ENCODE measurements at places on chromosomes 2 and 18.
A peak's percentile ranks its signal among the peaks of the same experiment; 100 is the strongest.

DNA sequence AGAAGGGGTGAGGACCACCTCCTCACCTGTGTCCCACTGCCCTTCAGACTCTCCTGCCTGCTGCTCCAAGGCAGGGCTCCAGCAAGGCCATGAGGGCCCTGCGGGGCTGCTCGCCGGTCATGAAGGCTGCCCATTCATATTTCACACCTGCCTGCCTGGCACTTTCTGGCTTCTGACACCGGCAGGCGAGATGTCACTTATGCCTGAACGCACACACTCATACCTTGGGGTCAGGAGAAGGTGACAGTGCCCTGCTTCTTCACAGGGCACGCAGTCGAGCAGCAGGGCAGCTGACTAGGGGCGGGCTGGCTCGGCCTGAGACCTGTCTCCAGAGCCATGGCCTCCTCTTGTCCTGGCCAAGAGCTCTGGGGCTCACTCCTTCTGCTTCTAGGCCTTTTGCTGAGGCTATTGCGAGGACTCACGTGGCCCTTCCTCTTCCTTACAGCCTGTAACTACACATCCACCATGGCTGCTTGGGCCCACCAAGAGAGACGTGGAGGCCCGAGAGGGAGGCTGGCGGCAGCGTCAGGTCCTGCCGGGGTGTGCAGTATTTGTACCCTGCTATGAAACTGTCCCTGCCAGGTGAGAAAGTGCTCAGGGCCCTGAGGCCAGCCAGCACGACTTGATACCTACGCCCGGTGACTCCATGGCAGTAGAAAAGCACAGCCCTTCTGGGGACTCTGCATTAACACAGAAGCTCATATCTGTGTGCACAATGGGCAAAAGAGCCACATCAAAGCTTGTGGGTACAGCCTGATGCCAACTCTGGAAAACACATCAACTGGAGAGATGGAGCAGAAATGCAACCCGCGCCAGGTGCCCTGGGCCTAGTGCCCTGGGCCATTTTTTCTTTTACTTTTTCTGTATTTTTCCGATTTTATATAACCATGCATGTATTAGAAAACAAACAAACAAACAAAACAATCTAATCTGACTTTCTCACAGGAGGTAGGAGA lies 30.6 kb downstream of the HS6ST1 start:
- no peak for DNase-seq

DNA sequence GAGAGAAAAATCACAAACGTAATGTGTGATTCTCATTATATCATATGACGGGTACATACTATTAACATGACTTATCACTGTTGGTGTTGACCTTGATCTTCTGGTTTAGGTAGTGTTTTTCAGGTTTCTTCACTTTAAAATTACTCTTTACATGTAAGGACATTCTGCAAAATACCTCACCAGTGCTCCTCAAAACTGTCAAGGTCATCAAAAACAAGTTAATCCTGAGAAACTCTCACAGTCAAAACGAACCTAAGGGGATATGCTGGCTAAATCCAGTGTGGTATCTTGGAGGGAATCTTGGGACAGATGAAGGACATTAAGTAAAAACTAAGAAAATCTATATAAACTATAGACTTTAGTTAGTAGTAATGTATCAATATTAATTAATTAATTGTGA lies 499.8 kb downstream of the IRS1 start:
- no peak for DNase-seq

- DNase-seq: no peak
Observed at GRCh38 chr2:236472720-236473495, 96.7 kb upstream of the ACKR3 start.

DNA sequence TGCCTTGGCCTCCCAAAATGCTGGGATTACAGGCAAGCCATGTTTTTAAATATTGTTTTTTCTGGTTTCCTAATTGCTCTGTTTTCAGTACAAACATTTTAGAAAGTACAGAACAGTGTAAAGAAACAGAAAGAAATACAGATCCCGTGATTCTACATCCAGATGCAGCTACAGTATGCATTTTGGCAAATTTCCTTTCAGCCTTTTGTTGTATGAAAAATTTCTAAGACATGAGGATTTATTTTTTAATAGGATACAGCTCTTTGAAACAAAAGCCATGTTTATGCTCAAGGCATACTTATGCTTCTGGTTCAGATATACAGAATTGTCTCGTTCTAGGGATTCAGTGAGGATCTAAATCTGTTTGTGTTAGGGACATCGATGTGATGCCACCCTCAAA lies 109.5 kb downstream of the MAP2 start:
- no peak for DNase-seq

- DNase-seq: no peak
Observed at GRCh38 chr2:130874512-130874911, 37.8 kb downstream of the ARHGEF4 start.

GRCh38 chr2:11123856-11124759 lies 31.2 kb upstream of the SLC66A3 start:
- peak; percentile 40 for DNase-seq

- DNase-seq: no peak
Observed at GRCh38 chr18:6606411-6607085, 123.0 kb upstream of the ARHGAP28 start.

DNA sequence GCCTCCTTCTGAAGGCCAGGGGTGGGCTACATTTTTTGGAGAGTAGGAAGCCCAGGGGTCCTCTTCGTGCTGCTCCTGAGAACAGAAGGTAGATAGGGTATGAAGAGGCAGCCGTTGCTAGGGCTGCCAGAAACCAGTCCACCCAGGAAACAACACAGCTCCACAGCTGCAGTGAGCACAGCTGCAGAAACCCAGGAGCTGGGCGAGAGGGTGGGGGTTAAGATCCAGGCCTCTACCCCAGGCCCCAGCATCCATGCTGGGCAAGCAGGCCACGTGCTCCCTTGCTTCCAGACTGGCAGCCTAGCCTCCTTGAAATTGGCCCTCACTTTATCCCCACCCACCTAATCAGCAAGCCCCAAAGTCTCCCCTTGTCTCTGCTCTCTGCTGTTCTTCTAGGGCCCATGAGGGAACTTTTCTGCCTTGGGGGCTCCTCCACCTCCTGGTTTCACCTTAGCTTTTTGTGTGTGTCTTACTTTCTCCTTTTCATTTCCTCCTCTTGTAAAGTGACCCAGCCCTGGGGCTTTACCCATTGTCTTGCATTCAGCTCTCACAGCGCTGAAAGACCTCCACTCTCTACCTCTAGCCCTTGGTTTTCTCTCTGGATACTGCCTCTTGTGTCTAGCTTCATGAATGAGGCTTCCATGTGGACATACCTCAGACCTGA lies 30.7 kb downstream of the STON1 start:
- no peak for DNase-seq

DNA sequence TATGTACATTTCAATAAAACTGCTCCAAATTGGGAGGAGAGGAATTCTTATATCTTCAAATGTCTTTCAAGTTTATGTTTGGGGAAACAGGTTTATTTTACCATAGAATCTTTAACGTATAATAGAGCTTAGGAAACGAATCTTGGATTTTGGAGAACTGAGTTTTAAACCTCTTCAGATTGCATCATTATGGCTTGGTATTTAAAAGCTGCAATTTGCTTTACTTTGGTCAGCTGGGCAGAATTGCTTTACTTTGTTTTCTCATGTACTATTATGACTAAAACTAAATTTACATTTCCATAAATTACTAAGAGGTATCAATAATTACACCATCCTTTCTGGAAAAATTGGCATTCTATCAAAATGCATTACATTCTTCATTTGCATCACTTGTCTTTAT lies 54.6 kb downstream of the BAZ2B start:
- no peak for DNase-seq

DNA sequence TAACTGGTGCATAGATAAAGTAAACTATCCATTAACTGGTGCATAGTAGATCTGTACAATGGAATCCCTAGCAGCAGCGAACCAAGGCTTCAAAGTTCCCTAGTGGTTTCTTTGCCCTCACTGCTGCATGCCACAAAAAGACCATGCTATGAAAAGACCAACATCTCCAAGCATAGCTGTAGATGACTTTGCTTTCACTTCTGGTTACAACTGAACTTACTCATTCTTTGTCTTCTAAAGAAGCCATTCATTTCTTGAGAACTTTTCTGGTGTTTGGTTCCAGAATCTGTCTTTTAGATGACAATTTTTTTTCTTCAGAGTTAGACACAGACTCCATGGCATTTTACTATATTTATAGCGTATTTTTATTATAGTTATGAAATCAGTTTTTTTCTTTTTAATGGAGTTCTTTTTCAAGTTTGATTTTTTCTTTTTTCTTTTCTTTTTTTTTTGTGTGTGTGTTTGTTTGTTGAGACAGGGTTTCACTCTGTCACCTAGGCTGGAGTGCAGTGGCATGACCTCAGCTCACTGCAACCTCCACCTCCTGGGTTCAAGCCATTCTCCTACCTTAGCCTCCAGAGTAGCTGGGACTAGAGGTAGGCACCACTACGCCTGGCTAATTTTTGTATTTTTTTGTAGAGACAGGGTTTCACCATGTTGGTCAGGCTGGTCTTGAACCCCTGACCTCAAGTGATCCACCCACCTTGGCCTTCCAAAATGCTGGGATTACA lies 63.6 kb downstream of the SLC35F5 start:
- no peak for DNase-seq

GRCh38 chr2:228841877-228842276 lies 429.2 kb downstream of the PID1 start:
- DNase-seq: no peak

DNA sequence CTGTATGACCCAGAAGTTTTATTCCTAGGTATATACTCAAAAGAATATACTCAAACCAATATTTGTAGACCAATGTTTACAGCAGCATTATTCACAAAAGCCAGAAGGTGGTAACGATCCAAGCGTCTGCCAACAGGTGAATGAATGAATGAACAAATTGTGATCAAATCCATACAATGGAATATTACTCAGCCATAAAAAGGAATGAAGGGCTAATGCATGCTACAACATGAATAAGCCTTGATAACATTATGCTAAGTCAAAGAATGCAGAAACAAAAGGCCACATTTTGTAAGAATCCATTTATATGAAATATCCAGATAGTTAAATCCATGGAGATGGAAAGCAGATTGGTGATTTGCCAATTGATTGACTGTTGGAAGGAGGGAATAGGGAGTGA lies 5.5 kb upstream of the CD226 start:
- no peak for DNase-seq

DNA sequence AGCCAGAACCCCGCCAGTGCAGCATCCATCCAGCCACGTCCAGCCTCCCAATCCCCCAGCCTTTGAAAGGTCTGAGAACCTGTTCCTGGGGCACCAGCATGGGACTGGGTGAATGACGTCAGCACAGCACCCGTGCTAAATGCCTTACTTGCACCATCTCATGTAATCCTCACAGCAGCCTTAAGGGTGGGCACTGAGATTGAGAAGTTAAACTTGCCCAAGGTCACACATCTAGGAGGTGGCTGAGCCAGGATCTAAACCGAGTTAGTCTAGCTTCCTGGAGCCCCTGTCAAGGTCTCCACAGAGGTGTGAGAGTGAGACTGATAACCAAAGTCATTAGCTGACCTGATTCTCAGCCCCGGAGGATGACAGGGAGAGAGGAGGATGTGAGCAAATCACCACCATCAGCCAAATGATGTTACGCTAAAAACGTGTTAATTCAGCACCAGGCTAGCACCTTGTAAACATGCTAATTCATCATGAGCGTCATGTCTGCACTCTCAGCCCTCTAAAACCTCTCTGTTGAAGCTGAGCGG lies 4.6 kb downstream of the CD8A start:
- DNase-seq: no peak

DNA sequence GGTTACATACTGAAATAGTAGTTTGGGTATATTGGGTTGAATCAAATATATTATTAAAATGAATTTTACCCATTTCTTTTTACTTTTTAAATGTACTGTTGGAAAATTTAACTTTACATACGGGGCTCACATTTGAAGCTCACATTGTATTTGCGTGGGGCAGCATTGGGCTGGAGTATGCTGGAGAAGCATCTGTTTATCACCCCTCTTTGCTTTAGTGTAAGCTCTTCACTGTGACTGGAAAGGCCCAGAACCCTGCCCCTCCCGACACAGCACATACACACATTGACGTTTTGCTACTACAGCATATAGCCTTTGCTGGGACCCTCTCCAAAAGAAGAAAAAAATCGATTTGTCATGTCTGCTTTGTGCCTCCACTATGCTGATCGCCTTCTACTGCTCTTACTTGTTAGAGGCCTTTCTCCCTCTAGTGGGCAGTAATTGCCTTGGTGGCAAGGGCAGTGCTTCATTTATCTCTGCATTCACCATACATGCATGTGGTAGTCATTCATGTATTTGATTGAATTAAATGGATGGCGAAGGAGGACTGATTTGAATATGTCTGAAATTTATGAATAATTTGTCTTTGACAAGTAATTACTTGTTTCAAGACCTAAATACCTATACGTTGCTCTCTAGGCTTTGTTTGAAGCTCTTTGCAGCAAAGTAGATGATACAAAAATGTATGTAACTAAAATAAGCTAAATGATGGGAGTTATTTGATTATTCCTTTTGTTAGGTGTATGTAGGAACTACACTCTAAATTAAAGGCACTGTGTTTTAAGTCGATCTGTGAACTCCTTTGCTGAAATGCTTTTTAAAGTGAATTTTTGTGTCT lies 37.4 kb downstream of the VAPA start:
- DNase-seq: no peak

DNA sequence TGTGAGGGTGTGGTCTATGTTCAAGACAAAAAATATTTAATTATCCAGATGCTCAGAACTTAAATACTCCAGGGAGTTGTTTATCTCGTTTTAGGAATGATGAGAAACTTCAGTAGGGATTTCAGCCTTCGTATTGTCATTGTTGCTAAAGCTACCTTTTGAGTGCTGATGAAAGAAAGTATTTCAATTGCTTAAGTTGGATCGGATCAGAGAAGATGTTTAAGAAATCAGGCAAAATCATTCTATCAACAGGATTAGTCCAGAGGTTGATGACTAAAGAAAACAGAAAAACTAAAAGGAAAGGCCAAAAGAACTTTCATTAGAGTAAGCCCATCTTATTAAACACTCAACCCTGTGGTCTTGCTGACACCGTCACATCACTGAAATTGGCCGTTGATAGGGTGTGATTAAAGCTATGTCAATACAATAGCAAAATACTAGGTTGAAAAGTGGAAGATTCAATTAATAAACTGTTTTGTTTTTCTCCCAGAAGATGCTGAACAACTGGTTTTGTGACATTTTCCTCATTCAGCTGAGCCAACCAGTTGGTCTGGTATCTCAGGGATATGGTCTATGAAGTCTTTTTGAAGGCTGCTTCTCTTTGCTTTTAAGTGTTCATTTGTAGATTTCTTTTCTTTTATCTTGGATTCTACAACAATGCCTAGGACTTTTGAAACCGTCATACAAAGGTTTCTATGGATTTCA lies 551.7 kb downstream of the SLC4A3 start:
- DNase-seq: no peak

GRCh38 chr2:74007711-74008110 lies 23.0 kb downstream of the TET3 start:
- no peak for DNase-seq

GRCh38 chr18:35983818-35984217 lies 11.3 kb downstream of the RMP24 start:
- no peak for DNase-seq

- DNase-seq: no peak
Observed at GRCh38 chr2:65103013-65103715, 26.7 kb downstream of the RAB1A start.

- DNase-seq: no peak
Observed at GRCh38 chr2:180150606-180151005, 143.5 kb upstream of the CWC22 start.

- DNase-seq: no peak
Observed at GRCh38 chr2:113278742-113279139, at the start of gene PAX8. Gene PAX8, minus strand, starts transcription at chr2:113278921. Its CDS starts 527 bp downstream, at chr2:113278394.
